Heart left ventricle (tissue), 16 donors: ENCODE measurements at places on chromosomes 1 and 21.

DNA sequence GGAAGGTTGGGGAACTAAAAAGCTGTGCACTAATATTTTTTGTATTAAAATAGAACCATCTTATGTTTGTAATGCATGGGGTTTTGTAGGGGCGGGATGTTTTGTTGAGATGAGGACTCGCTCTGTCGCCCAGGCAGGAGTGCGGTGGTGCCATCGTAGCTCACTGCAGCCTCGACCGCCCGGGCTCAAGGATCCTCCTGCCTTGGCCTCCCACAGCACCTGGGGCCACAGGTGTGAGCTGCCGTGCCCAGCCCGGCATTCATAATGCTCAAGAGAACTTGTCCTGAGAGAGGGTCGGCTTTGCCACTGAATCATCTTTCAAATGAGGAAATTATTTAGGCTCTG is 3.0 kb upstream of the C1orf159 start:
- no peak overlapping the region for H3K27ac ChIP-seq
- no peaks in the 10 kb centered on the region for H3K27me3 ChIP-seq
- DNase-seq = no peak
- no peak overlapping the region for H3K4me3 ChIP-seq

DNA sequence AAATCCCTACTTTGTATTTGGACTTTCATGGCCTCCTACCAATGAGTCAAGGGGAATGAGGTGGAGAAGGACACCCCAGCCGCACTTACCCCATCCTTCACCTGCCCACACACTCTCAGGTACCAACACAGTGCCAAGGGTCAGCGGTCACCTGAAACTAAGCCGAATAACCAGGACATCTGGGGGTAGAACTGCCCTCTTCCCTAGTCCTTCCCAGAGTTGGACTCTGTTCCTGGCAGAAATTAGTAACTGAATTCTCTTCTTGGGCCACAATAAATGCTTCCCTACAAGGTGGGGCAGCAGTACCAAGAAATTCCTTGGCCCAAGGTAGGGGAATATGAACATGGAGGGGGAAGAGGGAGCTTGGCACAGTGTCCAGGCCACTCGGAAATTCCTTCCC is 7.3 kb downstream of the SLC45A3 start:
- peaks cover 5% of the 10 kb centered on the region for H3K4me1 ChIP-seq
- H3K36me3 ChIP-seq = no peaks in the 10 kb centered on the region
- H3K27ac ChIP-seq = no peak overlapping the region
- H3K27me3 ChIP-seq = no peaks in the 10 kb centered on the region

- H3K36me3 ChIP-seq = peaks cover 13% of the 10 kb centered on the region
- H3K27me3 ChIP-seq = no peaks in the 10 kb centered on the region
- no peak for DNase-seq
- peak overlapping the region; percentile 29 for H3K27ac ChIP-seq
These were observed 13.7 kb downstream of the DHRS3 start for GRCh38 chr1:12604114-12604874.

- H3K36me3 ChIP-seq = no peaks in the 10 kb centered on the region
- no peaks in the 10 kb centered on the region for H3K27me3 ChIP-seq
- DNase-seq = no peak
- H3K4me3 ChIP-seq = no peak overlapping the region
- no peak overlapping the region for H3K27ac ChIP-seq
- no peaks in the 10 kb centered on the region for H3K4me1 ChIP-seq
These were observed 91.2 kb upstream of the SLC45A1 start for GRCh38 chr1:8226747-8227146.

GRCh38 chr1:67687198-67687545 is 2.2 kb downstream of the GADD45A start:
- peak overlapping the region; percentile 97 for H3K27ac ChIP-seq
- no peak for DNase-seq
- no peaks in the 10 kb centered on the region for H3K27me3 ChIP-seq
- peaks cover 15% of the 10 kb centered on the region for H3K36me3 ChIP-seq
- H3K4me1 ChIP-seq = peaks cover 41% of the 10 kb centered on the region

GRCh38 chr1:223264529-223264928 is 99.4 kb downstream of the SUSD4 start:
- no peak overlapping the region for H3K4me3 ChIP-seq
- no peak overlapping the region for H3K27ac ChIP-seq
- DNase-seq = no peak
- no peaks in the 10 kb centered on the region for H3K36me3 ChIP-seq
- peaks cover 3% of the 10 kb centered on the region for H3K4me1 ChIP-seq

GRCh38 chr21:45611939-45612664 is 31.4 kb upstream of the PCBP3 start:
- no peaks in the 10 kb centered on the region for H3K4me1 ChIP-seq
- H3K27ac ChIP-seq = no peak overlapping the region
- no peaks in the 10 kb centered on the region for H3K36me3 ChIP-seq
- DNase-seq = no peak

DNA sequence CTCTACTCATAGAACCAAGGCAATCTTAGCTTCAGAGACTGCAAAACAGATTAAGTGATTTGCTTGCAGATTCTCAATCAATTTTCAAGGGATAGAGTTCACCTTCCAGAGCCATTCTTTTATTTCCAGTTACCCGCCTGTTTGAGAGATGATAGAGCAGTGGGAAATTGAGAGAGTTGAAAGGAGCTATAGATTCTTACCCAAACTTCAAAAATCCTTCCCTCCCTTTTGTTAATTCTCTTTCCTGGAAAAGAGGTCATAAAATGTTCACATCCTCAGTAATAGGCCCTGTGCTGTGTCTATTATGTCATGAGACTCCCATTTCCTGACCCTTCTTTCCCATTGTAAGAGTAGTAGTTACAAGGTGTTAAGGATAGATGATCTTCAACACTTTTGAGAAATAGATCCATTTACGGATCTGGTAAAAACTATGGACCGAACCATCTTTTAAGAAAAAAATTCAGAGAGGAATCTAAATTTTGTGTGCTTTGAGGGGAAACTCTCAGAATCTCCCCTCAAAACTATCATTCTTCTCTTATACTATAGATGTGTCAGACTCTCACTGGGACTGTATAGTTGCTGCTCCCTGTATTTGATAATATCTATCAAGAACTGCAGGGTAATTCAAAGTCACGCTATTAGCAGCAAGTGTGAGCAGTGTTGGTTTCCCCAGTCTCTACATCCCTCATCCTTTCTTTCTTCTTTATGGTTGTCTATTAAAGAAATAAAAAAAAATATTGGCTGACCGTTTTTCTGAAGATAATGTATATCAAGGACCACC is 8.0 kb downstream of the RGS4 start:
- H3K36me3 ChIP-seq = peaks cover 34% of the 10 kb centered on the region
- H3K27me3 ChIP-seq = no peaks in the 10 kb centered on the region
- no peak overlapping the region for H3K4me3 ChIP-seq

- peaks cover 68% of the 10 kb centered on the region for H3K27me3 ChIP-seq
- DNase-seq = no peak
- peak overlapping the region; percentile 55 for H3K4me3 ChIP-seq
These were observed 1.3 kb downstream of the TRIM67 start for GRCh38 chr1:231162970-231163829.

GRCh38 chr1:24369199-24369598 is 44.4 kb downstream of the STPG1 start:
- DNase-seq = peak; percentile 46
- no peak overlapping the region for H3K4me3 ChIP-seq
- H3K36me3 ChIP-seq = no peaks in the 10 kb centered on the region
- no peak overlapping the region for H3K27ac ChIP-seq
- no peaks in the 10 kb centered on the region for H3K27me3 ChIP-seq

DNA sequence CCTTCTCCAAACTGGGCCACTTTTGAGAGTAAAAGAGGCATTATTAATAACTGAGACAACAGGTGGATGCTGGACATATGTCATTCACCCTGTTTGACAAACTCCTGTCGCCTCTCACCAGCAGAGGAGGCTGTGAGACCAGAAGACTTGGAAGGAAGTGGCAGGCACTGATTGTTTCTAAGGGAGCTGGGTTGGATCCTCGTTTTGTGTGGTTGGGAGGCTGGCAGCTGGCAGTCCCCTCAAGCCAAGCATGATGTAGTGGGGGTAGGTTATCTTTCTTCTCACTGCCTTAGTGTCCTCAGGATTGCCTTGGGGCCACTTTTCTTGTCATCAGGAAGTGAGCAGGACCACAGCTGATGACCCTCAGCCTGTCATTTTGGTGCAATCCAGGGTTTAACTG is 86.5 kb upstream of the KCNJ15 start:
- no peaks in the 10 kb centered on the region for H3K36me3 ChIP-seq
- peaks cover 21% of the 10 kb centered on the region for H3K4me1 ChIP-seq
- no peak overlapping the region for H3K4me3 ChIP-seq
- no peaks in the 10 kb centered on the region for H3K27me3 ChIP-seq
- DNase-seq = no peak
